ENCODE measurements at places on chromosomes 1 and 21. TPM values are rescaled to one million over a fixed set of nuclear protein-coding genes. Genes with fewer than 3 reads are reported as not detected.

DNA sequence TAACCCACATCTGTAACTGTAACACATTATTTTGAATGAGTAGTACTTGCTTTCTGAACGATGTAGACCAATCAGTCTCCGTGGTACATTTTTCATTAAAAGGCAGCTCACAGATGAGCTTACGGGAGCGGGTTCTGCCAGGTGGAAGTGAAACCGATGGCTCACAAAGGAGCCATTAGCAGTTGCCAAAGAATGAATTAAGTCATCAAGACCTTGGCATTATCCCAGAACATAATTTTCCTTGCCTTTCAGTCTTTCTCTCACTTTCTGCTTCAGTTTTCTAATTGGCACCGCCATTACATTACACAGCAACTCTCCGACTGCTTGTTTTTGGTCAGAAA, 33.5 kb upstream of the UTS2 start:
- no peaks in the 10 kb centered on the region for H3K36me3 ChIP-seq
- H3K4me1 ChIP-seq, result no peaks in the 10 kb centered on the region
- H3K4me3 ChIP-seq, result peak overlapping the region; percentile 59
- H3K27me3 ChIP-seq, result no peaks in the 10 kb centered on the region

DNA sequence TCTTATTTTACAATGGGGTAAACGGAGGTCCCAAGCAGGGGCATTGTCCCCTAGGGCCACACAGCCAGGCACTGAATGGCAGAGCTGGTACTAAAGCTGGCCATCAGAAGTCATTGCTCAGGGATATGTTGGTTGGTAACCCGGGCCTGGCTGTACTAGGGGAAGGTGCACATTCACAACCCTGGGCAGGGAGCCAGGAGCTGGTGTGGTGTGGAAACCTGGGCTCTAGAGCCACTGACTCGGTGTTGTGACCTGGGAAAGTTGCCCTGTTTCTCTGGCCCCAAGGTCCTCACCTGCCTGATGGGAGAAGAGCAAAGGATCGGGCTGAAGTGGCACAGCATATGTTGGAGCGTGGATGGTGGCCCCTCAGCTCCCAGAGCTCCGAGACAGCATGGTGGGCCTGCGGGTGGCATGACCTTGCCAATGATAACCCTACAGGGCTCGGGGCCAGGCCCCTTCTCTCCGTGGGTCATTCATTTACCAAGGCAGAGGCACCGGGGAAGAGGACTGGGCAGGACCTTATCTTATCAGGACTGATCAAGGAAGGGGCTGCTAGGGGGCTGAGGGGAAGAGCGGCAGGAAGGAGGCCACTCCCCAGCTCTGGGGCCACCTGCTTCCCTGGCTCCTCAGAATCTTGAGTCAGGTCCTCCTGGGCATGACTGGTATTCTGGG, 274.1 kb downstream of the TRABD2B start:
- H3K4me1 ChIP-seq, result peaks cover 3% of the 10 kb centered on the region
- no peak overlapping the region for H3K4me3 ChIP-seq
- no peaks in the 10 kb centered on the region for H3K36me3 ChIP-seq
- DNase-seq, result no peak
- no peak overlapping the region for H3K27ac ChIP-seq

DNA sequence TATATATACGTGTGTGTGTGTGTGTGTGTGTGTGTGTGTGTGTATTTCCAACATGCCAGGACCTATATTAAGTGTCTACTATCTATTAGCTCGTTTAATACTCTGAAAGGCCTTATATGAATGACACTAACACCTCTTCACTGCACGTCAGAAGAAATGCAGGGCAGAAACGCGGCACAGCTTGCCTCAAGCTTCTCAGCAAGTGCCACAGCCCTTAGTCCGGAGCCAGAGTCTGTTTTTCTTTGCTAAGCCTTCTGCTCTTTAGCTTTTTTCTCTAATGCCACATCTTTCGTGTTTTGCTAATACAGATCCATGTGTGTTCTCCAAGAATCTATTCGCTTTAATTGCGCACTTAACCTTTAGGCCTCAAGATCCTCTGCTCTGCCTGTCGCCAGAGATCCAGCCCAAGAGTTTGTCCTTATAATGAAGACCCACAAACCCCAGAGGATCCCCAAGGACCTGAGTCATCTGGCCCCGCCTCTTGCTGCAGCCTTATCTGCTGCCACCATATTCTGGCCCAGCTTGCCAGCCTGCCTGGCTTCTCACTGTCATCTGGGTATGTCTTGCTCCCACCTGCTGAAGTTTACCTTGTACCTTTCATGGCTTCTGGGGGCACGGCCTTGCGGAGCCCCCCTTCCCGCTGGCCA, 2.0 kb upstream of the TRIM58 start:
- no peak overlapping the region for H3K27ac ChIP-seq
- no peaks in the 10 kb centered on the region for H3K4me1 ChIP-seq
- H3K27me3 ChIP-seq, result no peaks in the 10 kb centered on the region

DNA sequence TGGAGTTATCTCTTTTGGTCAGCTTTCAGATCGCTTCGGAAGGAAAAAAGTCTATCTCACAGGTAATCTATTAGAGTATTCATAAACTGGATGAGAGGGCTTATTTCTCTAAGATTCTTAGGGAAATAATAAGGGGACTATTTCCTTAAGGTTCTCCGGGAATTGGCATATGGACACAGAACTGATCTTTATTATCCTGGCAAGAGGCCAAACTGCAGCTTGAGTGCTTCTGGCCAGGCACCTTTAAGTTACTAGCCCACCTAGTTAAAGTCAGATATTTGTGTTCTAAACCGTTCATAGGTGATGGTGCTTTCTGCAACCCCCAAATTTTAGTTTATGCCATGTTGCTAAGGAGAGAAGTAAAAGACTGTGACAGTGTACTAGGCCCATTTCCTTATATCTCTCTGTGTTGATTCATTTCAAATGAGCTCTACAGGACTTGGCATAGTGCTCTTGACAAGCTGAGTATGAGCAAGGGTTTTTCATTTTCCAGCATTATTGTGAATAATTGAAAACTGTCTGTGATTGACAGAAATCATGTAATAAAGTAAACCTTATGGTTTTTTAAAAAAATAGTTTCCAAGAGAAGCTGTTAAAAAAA, 43.4 kb downstream of the SLC22A15 start:
- H3K36me3 ChIP-seq, result no peaks in the 10 kb centered on the region
- H3K27me3 ChIP-seq, result no peaks in the 10 kb centered on the region
- H3K4me3 ChIP-seq, result no peak overlapping the region
- no peak for DNase-seq

GRCh38 chr1:193060938-193061337, 1.5 kb downstream of the RO60 start:
- H3K36me3 ChIP-seq, result no peaks in the 10 kb centered on the region
- DNase-seq, result no peak
- H3K27me3 ChIP-seq, result no peaks in the 10 kb centered on the region
- H3K4me1 ChIP-seq, result peaks cover 36% of the 10 kb centered on the region
- H3K27ac ChIP-seq, result peak overlapping the region; percentile 98
- peak overlapping the region; percentile 86 for H3K4me3 ChIP-seq

DNA sequence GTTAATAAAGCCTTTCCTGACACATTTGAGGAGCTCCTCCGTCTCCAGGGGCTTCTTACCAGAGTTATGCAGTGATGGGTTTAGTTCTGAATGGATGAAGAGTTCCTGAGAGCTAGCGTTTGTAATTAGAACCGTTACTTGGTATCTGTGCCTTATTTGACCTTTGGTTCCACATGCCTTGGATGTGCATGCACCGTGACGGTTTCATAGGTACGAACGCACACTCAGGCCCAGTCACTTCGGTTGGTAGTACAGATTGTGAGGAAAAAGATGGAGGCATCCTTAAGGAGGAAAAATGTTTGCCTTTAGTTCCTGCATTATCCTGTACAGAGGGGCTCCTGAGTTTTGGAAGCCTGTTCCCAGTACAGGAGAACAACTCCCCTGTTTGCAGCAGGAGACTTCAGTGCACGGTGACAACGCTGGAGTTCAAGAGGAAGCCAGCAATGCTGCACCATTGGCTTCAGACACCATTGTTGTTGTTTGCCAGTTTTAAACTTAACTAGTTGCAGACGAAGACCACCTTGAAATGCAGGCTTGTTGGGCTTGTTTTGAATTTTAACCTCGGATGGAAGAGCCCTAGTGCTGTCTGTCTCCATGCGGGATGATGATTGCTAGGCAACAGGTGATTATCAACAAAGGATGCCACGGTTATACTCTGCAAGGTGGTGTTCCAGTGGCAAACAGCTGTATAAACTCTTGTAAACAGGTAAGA, 8.2 kb downstream of the RBM15 start:
- H3K36me3 ChIP-seq, result peaks cover 9% of the 10 kb centered on the region
- H3K27ac ChIP-seq, result no peak overlapping the region
- H3K4me1 ChIP-seq, result peaks cover 53% of the 10 kb centered on the region
- no peaks in the 10 kb centered on the region for H3K27me3 ChIP-seq

The NR1I3 gene
- not detected for total RNA-seq
